ENCODE measurements at places on chromosomes 11 and 22. TPM values are rescaled to one million over a fixed set of nuclear protein-coding genes. Genes with fewer than 3 reads are reported as not detected.

KRTAP5-11 gene
- not detected for total RNA-seq

SCGB1A1 gene
- not detected for total RNA-seq

TBX10 gene
- not detected for total RNA-seq

SPI1 gene
- 32.4 TPM for total RNA-seq

BTG4 gene
- total RNA-seq = not detected

OR4C12 gene
- not detected for total RNA-seq

C11orf71 gene
- 5.7 TPM for total RNA-seq

KRTAP5-5 gene
- not detected for total RNA-seq

TIGD3 gene
- 0.67 TPM for total RNA-seq

TPST2 gene
- total RNA-seq = 20.6 TPM

OR52E8 gene
- total RNA-seq = not detected

C22orf31 gene
- total RNA-seq = not detected

- ATAC-seq = no peak
Measured at GRCh38 chr22:42425337-42425988, 6.7 kb downstream of the NFAM1 start.

DNA sequence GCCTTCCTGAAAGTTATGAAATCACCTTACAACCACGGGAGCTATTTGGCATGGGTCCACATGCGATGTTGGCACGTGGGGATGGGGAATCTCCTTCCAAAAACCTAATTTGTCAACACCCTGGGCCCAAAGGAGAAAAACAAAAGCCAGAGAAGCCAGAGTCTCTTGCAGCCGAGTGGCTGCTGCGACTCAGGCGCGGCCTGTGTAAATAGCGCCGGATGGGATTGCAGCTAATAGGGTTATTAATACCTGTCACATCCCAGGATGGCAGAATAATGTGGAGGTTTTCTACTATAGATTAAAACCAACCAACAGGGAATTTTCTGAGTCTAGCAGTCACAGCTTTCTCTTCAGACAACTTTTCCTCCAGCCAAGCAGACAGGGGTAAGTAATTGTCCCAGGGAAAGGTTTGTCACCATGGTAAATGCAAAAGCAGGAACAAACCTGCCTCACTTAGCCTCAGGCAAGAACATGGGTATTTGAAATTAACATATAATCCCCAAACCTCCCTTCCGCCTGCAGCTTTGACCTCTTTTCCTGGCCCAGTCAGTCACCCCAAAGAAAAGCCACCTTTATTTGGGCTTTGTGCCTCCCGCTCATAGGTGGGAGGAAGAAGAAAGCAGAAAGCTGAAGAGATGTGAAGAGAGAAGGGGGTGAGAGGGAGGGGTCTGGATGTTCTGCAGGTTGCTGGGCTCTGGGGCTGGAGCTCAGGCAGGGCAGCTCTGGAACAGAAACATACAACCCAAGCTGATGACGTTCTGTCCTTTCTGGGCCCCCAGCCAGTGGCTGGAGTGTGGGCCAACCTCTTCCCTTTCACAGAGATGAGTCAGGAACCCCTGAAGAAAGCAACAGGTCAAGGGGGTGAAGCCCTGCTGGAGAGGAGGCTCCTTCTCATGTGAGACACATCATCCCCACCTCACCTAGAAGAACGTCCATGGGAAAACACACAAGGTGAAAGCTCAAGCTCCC is 376.5 kb downstream of the NXPE2 start:
- no peak for ATAC-seq

GRCh38 chr11:5335170-5335569 is 8.2 kb downstream of the OR51B5 start:
- ATAC-seq = no peak

DNA sequence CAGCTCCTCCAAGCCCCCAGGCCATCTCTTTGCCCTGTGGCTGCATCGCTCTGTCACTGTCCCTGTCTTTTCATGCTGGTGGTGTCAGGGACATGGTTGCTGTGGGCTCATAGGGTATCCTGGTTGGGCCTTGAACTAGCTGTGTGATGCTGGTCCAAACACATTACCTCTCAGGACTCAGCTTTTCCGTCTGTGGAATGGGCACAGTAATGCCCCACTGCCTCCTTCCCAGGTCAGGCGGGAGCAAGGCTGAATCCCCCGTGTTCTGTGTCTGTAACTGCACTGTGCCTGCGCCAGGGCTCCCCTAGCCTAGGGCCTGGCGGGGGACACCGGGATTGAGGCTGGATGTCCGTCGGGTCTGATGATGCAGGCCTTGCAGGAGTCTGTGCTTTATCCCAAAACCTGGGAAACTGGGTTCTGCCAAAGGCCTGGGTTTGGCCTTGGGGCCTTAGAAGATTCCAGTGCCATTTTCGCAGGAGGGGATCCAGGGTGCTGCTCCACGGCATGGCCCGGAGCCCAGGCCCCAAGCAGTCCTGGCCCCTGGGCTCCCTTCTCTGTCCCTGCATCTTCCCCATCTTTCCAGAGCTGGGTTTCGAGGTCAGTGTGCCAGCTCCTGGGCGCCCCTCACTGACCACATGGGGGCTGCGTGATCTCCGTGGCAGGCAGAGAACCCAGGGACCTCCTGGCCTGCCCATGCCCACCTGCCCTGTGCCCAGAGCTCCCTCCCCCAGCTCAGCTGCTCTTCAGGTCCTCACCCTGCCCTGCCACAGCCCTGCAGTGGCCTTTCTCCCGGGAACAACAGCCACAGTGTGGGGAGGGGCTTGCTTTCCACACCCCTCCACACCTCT is 32.7 kb upstream of the CELSR1 start:
- no peak for ATAC-seq

GRCh38 chr22:27662359-27663301 is 138.9 kb downstream of the MN1 start:
- ATAC-seq = peak; percentile 36

GRCh38 chr22:46364341-46365165 is 29.0 kb downstream of the TRMU start:
- ATAC-seq = no peak

GRCh38 chr11:118744046-118744445 is 46.9 kb downstream of the DDX6 start:
- ATAC-seq = no peak

DNA sequence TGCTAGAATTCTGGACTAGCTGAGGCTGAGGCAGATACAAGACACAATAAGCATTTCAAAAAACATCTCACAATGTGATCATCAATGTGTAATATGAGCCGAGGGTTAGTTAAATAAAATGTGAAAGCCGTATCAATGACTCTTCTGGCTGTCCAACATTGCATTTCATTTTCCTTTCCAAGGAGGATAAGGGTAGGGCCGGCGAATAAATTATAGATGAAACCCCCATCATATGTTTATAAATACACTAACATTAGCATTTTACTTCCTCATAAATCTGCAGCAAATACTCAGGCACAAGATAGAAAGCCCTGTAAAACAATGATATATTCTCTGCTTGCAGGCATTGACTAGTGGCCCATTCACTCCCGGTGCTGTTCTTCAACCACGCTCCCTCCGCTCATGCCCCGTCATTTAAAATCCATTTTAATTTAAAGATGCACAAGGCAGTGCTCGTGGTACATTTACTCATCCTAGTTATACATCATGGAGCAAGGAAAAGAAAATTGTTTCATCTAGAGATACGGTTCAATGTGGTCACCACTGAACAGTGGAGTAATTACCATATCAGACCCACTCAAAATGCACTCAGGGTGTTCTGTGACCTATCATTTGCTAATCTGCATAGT is 59.9 kb upstream of the RCN1 start:
- no peak for ATAC-seq

DNA sequence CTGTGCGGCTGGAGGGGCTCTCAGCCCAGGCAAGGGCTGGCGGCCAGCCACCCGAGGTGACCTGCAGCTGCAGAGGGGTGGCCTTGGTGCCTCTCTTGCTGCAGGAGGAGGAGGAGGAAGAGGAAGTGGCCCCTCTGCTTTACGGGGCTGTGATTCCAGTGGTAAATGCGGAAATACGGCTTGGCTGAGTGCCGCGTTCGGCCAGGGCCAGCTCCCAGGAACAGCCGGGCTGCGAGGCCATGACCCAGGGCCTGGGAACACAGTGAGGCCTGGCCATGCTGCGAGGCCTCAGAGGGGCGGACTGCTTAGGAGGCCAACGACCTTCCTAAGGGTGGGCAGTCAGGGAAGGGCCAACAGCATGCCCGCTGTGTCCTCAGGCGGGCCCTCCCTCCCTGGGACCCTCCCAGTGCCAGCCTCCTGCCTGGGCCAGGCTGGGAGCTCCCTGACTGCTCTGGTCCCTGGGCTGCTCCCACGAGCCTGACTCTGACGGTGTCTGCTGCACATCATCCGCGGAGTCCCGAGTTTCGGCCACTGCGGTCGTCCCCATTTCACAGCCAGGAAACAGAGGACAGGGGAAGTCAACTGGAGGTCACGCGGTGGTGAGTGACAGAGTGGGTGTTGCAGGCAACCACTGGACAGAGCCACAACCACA is 20.8 kb upstream of the PPARA start:
- ATAC-seq = no peak

- ATAC-seq = no peak
Measured at GRCh38 chr11:67312187-67313021, 9.1 kb downstream of the SSH3 start.

- ATAC-seq = no peak
Measured at GRCh38 chr11:3984896-3985295, 109.7 kb upstream of the RRM1 start.

DNA sequence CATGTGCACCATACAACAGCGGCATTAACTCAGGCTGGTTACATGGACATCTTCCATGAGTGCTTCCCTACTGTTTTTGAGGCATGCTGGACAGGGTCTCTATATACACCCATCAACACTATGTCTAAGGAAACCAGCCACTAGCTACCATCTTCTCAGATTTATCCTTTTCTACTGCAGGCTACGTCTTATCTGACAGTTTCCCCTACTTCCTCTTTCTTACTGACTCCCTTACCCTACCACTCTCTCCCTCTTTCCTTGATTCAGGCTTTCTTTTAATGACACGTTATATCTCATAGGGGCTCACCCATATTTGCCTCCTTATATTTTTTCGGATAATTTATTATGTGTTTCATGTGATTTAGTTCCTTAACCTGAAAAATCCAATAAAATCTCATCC is 41.8 kb downstream of the DDI1 start:
- ATAC-seq = no peak

GRCh38 chr11:20360650-20361049 is 2.9 kb upstream of the HTATIP2 start:
- ATAC-seq = no peak

GRCh38 chr11:3056296-3057068 is 741 bp downstream of the CARS1 start:
- no peak for ATAC-seq

DNA sequence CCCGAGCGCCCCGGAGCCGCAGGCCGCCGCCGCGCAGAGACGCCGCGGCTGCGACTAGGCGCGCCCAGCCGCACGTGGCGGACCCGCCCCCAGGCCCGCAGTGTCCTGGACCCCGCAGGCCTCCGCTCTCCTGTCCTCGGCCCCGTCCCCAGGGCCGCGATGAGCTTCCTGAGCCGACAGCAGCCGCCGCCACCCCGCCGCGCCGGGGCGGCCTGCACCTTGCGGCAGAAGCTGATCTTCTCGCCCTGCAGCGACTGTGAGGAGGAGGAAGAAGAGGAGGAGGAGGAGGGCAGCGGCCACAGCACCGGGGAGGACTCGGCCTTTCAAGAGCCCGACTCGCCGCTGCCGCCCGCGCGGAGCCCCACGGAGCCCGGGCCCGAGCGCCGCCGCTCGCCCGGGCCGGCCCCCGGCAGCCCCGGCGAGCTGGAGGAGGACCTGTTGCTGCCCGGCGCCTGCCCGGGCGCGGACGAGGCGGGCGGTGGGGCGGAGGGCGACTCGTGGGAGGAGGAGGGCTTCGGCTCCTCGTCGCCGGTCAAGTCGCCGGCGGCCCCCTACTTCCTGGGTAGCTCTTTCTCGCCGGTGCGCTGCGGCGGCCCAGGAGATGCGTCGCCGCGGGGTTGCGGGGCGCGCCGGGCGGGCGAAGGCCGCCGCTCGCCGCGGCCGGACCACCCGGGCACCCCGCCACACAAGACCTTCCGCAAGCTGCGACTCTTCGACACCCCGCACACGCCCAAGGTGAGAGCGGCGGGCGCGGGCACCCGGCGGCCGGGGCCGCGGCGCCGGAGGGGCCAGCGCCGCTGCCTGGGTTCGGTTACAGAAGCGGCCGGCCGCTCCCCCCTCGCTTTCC is 528 bp downstream of the WEE1 start:
- ATAC-seq = peak; percentile 23

DNA sequence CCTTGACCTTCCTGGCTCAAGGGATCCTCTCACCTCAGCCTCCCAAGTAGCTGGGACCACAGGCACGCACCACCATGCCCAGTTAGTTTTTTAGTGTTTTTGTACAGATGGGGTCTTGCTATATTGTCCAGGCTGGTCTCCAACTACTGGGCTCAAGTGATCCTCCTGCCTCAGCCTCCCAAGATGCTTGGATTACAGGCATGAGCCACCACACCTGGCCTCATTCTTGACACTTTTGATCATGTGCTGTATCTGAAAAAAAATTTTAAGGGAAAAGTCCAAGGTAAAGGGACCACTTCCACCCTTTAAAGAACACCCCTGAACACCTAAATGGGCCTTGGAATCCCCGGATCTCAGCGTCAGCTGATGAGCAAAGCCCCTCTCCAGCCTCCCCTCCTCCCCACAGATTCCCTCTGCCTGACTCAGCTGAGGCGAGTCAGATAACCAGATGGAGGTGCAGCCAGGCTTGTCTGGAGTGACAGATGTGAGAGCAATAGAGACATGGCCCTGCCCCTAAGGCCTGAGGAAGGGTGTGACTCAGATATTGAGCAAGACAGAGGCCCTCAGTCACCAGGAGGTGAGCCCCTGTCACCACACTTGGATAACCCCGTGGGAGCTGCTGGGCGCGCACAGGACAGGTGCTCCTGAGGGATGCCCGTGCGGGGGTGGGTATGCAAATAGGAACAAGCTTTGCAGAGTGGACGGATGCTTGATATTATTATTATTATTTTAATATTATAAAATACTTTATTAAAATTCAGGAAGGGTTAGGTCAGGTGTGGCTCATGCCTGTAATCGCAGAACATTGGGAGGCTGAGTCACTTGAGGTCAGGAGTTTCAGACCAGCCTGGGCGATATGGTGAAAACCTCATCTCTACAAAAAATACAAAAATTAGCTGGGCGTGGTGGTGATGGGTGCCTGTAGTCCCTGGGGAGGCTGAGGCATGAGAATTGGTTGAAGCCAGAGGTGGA is 5.0 kb upstream of the CCDC88B start:
- ATAC-seq = peak; percentile 44

DNA sequence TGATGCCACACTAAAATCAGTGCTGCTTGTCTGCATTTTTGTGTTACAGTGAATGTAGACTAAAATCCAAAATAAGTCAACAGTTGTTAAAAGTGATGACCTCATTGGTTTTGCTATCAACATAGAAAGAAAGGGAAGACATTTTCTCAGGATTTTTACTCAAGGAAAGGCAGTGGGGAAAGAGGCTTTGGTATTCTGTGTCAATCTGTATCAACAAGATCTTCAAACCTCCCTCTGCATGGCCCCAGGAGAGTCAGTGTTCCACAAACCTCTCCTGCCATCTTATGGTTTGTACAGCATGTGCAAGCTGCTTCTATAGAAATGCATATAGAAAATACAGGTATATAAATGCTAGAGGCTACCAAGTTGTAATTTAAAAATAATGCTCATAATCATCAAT is 13.8 kb upstream of the OR51M1 start:
- ATAC-seq = peak; percentile 22

- ATAC-seq = no peak
Measured at GRCh38 chr11:114233755-114234154, 62.4 kb upstream of the NNMT start.

Data from gastroesophageal sphincter (tissue), 4 donors.